ENCODE measurements at places on chromosomes 4 and X.

- DNase-seq: no peak
These were observed 130.2 kb upstream of the KIT start for GRCh38 chr4:54527532-54527931.

DNA sequence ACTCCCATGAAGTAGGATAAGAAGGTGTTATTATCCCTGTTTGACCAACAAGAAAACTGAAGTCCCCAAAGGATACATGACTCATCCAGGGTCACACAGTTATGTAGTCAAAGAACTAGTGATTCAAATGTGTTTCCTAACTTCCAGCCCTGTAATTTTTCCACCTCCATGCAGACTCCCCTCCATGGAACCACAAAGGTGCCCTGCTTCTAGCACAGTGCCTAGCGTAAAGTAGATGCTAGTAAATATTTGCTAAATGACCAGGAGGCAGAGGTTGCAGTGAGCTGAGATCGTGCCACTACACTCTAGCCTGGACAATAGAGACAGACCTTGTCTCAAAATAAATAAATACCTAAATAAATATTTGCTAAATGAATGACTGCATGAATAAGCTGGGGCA lies 55.8 kb downstream of the FRMPD3 start:
- no peak for DNase-seq

- DNase-seq: no peak
These were observed 379.3 kb downstream of the PPP3CA start for GRCh38 chr4:100968046-100968445.

DNA sequence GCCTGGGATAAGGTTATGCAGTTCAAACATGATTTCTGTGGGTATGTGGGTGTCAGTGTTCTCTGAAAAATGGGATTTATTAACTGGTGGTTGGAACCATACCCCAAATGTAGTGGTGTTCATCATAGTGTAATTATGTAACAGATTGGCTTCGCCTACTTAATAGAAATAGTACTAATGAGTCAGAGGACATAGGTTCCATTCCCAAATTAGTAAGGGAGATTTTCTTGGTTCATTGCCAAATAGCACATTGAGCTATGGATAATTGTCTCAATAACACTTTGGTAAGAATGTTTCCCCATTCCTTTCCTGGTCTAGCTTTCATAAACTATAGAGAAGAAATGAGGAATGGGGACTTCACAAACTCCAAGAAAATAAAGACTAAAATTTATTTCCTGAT lies 20.5 kb upstream of the CYBB start:
- DNase-seq: no peak

- no peak for DNase-seq
These were observed 94.6 kb downstream of the COX18 start for GRCh38 chr4:72974694-72975487.

- DNase-seq: no peak
These were observed 32.7 kb upstream of the MAGED1 start for GRCh38 chrX:51860679-51861078.

- DNase-seq: no peak
These were observed 86.0 kb upstream of the TET2 start for GRCh38 chr4:105060628-105061027.

DNA sequence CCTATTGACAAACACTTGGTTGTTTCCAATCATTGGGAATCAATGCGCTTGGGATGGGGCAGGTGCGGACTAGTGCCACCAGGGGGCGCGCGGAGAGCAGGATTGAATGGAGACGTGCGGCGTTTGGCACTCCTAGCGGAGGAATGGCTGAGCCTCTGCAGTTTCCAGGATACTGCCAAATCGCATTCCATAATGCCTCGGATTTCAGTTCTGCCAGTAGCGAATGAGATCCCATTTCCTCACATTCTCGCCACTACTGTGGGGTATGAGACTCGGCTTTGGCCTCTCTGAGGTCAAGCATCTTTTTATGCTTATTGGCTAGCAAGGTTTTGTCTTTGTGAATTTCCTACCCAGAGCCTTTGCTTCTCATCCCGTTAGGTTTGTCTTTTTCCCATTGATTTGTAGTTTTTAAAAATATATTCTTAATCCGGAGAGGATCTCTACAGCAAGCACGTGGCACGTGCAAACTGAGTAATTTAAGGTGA lies 28.7 kb downstream of the CLDN34 start:
- DNase-seq: peak; percentile 63

DNA sequence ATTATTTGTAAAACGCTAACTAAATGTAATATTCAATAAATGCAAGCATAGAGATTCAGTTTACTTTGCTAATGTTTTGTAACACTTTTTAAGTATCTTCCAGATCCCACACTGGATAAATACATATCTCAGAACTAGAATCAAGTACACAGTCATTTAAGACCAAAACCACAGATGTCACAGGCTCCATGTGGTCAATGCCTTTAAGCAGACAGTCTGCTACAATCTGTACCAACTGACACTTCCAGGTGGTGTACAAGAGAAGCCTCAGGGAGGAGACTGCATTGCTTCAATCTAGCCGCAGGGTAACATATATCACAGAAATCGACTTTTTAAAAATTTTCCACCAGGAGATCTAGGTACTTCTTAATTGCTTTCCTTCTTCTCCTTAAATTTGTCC lies 229.6 kb upstream of the DIAPH2 start:
- DNase-seq: no peak

DNA sequence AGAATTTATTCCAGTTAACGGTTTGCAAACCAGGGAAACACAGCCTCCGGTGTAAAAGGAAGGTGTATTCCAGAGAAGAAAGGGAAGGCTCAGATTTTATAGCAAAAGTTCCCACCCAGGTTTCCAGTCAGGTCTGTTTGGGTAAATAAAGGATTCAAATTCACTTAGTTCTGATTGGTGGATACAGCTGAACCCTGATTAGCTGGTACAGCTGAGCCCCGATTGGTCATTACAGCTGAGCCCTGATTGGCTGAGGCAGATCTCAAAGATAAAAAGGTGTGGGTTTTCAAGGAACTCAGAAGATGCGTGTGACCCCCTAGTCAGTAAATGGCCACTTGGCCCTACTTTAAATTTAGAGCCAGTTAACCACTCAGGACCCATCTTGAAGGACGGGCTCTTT lies 6.6 kb downstream of the CLRN2 start:
- DNase-seq: no peak

- DNase-seq: no peak
These were observed 68.4 kb upstream of the ALB start for GRCh38 chr4:73335679-73336078.

DNA sequence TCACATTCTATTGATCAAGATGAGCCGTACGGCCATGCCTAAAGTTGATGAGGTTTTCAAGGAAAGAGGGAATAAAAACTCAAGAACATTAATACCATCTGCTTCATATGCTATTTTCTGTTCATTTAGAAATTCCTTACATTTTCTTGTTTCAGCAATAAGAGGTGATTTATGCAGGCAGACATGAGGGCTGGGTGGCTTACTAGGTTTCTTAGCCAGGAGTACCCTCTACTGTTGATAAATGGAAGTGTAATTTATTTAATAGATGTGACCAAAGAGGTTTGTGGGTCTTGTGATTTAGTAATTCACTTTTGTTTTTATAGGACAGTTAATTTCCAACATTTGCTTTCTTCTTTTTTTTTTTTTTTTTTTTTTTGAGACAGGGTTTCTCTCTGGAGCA lies 6.4 kb upstream of the SMIM9 start:
- DNase-seq: no peak

DNA sequence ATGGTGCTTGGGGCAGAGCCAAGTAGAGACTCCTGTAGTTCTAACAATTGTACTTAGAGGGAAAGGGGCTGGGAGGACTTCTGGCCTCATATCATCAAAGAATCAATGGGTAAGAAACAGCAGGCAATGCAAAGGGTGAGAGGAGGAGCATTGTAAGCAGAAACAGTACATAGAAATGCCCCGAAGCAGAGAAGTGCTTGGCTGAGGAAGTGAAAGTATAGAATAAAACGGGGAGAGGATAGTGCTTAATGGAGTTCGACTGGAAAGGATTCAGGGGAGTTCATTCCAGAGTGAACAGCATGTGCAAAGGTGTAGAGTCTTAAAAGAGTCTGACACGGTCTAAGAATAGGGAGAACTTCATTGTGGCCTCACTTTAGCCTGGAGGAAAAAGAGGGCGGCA lies 103.0 kb downstream of the SYNPO2 start:
- no peak for DNase-seq

DNA sequence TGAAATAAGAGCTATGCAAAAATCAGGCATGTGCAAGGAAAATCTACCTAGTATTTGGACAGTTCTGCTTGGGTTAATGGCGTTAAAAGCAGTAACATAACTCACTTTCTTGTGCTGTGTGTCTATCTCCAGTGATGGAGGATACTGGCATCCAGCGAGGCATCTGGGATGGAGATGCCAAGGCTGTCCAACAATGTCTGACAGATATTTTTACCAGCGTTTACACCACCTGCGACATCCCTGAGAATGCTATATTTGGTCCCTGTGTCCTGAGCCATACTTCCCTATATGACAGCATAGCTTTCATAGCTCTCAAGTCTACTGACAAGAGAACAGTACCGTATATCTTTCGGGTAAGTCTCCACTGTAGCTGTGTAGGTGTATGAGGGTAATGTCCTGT lies 2.6 kb downstream of the PRDM8 start:
- DNase-seq: no peak

DNA sequence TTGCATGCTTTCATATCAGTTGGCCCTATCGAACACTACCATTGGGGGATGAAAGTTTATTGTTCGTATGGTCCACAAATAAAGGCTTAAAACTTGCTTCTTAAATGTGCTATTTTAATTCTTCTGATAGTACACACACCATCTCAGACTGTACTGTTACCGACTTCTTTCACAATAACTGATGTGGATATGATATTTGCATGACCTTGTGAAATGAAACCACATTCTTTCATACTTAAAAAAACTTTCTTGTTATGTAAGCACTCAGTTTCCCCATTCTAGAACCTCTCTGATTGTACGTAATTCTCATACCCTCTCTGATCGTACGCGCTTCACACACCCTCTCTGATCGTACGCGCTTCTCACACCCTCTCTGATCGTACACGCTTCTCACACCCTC lies 12.0 kb upstream of the WDR19 start:
- no peak for DNase-seq

DNA sequence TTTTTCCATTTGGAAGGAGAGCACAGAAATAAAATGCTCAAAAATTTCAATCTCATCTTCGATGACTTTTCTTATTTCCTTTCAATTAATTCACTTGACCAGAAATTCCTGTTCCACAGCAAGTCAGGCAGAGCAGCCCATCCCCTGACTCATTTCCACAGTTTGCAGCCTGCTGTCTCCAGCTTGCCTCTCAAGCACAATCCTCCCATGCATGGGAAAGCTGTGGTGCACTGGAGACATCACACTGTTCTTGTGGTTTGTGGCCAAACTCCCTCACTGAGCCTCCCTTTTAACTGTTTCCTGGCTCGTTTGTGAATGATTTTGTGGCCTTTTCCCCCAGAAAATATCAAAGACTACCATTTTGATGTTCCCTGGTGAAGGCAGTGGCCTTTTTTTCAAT lies 114.0 kb upstream of the ENPEP start:
- no peak for DNase-seq

DNA sequence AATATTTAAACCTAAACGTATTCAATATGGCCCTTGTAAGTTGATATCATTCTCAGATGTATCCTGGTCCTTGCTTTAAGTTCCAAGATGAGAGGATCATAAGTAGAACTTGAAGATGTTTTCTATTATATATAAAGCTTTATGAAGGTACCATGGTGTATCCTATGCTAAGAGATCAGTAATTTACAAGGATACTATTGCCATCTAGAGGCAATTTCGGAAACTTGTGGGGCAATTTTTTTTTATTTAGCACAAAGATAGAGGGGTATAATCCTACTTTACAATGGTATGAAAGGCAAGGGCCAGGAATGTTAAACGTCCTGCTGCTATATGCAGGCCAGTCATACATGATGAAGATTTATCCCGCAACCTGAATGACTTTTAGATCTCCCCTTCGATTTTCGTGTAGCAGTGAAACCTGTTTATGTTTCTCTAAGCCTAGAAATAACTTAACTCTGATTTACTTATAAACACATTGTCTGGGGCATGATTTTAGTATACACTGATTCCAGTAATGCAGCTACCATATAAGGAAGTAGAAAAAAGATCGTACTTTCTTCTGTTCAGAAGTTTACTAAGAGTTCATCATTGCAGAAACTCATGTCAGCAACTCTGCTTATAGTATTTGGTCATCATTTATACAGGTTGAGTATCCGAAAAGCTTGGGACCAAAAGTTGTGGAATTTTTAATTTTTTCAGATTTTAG lies 2.6 kb downstream of the SLC25A31 start:
- DNase-seq: no peak

GRCh38 chrX:136906921-136907510 lies 26.5 kb upstream of the RBMX start:
- no peak for DNase-seq

GRCh38 chr4:48222491-48222890 lies 47.1 kb downstream of the TEC start:
- DNase-seq: no peak

GRCh38 chr4:183205709-183206108 lies 106.7 kb downstream of the WWC2 start:
- no peak for DNase-seq

- no peak for DNase-seq
These were observed 6.0 kb upstream of the ZCCHC4 start for GRCh38 chr4:25306518-25307057.

- no peak for DNase-seq
These were observed 460.3 kb downstream of the GPAT3 start for GRCh38 chr4:83996254-83996653.

GRCh38 chrX:107672955-107673378 lies 44.7 kb downstream of the PRPS1 start:
- peak; percentile 52 for DNase-seq

GRCh38 chr4:188701952-188702351 lies 562.7 kb downstream of the TRIML1 start:
- no peak for DNase-seq

- no peak for DNase-seq
These were observed 35.0 kb downstream of the NUDT11 start for GRCh38 chrX:51461053-51462044.

- no peak for DNase-seq
These were observed 56.4 kb downstream of the C4orf51 start for GRCh38 chr4:145736241-145736831.

- peak; percentile 37 for DNase-seq
These were observed 17.2 kb downstream of the GPR174 start for GRCh38 chrX:79161655-79162054.
